NCI-H510A (cell line): ENCODE measurements at places on chromosomes 4 and X.

- DNase-seq, result no peak
Observed at GRCh38 chr4:151202851-151203455, 74.0 kb upstream of the PRSS48 start.

GRCh38 chr4:70831293-70831692 lies 8.4 kb downstream of the GRSF1 start:
- DNase-seq, result no peak

GRCh38 chrX:148871422-148872160 lies 371.2 kb downstream of the AFF2 start:
- DNase-seq, result no peak

GRCh38 chrX:153765138-153766079 lies 1.4 kb downstream of the PLXNB3 start:
- DNase-seq, result no peak

GRCh38 chrX:2540426-2540947 lies 39.7 kb upstream of the DHRSX start:
- no peak for DNase-seq

DNA sequence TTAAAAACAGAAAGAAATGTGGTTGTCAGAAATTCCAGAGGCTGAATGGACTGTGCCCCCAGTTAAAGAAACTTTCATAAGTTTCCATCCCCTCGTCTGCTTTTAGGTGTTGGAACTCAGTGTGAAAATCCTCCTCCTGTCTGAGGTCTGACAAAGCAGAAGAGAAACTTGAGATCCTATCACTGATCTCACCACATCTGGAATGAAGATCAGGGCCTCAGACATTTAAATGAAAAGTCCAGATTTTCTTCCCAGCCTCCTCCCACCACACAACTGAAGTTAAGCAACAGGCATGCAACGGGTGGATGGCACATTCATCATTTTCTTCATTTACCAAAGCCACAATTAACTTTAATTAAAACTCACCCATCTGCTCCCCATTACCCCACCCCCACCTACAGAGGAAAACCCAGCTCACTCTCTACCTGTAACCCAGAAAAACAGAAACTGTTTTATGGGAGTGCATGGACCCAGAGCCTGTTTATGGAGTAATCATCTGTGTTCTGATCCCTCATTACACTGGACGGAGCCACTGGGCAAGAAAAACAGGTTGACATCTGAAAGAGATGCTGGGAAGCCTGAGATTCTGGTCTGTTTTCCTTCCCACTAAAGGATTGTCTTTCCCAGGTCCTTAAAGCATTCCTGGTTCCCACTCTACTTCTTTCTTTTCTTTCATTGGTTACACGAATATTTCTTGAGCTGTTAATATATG lies 58.1 kb upstream of the HOPX start:
- DNase-seq, result no peak

GRCh38 chrX:44415639-44416386 lies 72.3 kb upstream of the EFHC2 start:
- no peak for DNase-seq

- no peak for DNase-seq
Observed at GRCh38 chr4:143294310-143294709, 42.4 kb upstream of the GAB1 start.

GRCh38 chr4:66840178-66840577 lies 705.1 kb downstream of the CENPC start:
- DNase-seq, result no peak

DNA sequence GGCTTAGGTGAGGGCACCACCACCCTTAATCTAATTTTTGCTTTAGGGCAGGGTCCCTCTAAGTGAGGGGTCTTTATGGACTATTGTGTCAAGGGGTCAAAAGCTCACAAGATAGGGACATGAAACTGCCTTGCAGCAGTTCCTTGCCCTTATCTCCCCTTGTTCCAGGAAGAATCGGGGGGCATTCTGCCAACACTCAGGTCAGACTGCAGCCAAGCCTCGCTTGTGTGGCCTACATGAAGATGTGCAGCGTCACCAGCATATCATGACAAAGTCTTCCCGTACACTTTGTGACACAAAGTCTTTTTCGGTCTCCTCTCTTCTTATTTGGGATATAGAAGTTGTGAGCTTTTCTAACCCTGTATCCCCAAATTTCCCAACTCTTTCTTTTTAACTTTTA lies 17.5 kb upstream of the USP9X start:
- DNase-seq, result no peak

- DNase-seq, result no peak
Observed at GRCh38 chr4:31088600-31089230, 368.5 kb downstream of the PCDH7 start.

GRCh38 chr4:107823870-107824349 lies 822 bp upstream of the SGMS2 start:
- no peak for DNase-seq

DNA sequence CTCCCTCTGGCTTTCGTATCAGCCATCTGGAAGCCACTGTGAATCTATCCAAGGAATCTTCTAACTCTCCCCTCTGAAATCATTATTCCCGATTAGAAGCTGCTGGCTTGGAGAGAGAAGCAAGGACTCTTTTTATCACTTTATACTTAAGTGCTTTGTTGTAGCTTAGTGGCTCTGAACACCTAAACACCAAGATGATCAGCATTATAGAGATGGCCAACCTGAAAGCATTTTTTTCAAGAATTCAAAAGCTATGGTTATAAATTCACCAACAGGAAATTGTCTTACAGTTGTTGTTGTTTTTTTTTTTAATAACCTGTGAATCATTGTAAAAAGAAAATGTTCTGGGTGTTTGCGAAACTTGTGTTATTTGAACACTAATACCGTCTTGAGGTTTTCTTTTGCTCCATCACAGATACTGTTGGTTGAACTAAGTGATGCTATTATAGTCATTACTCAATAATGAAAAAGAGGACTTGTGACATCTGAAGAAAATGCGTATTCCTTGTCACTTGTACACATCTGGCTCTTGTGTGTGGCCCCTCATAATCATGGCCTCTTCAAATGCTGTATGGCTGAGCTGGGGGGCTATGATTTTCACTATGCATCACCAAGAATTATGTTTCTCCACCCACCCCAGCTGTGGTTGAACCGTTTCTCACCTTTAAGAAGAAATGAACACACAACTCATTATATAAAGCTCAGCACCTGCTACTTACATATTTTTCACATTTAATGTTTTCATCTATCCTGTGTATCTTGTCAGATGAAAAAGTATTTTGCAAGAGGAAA lies 11.8 kb upstream of the SMIM43 start:
- no peak for DNase-seq

DNA sequence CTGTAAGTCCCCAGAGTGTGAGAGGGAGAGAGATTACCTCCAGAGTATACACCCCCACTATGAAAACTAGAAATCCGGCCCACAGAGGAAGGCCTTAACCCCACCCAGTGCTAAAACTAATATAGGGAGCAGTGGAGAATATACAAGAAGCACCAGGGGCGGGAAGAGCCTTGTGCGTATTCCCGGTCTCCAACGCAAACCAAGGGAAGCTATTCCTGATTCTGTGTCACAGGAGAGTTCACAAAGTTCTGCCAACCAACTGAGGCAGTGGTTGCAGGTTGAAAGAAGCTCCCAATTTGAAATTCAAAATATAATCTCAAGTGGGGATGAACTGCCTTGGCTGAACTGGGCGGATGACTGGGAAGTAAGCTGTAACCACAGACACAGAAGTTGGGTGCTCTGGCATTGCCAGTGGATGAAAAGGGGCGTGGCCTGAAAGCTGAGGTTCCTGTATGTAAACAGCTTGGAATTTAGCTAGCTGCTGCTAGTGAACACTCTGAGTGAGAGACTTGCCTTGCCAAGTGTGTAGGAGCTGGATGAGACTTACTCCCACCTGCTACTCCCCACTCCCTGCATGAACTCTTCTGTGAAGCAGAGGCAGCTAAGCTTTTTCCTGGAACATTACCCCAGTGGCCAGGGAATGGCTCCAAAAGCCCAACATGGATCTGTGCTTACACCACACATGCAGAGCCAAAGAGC lies 32.7 kb downstream of the ELF2 start:
- DNase-seq, result no peak

GRCh38 chrX:154486052-154486395 lies 391 bp downstream of the UBL4A start:
- no peak for DNase-seq

DNA sequence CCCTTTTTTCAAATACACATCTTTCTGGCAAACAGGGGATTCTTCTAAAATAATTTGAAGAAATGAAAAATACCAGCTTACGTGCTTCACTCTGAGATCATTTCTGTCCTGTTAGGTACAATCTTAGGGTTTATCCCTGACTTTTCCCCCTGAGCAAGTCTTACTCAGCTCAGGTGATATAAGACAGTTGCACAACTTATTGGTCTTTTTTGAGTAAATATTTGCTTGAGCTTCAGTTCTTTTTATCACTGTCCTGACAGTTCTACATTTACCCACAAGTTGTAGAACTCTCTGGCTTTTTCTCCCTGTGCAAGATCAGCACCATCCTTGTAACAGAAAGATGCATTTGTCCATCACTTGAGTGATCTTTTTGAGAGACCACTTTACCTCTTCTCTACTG lies 84.9 kb downstream of the MID1IP1 start:
- no peak for DNase-seq

DNA sequence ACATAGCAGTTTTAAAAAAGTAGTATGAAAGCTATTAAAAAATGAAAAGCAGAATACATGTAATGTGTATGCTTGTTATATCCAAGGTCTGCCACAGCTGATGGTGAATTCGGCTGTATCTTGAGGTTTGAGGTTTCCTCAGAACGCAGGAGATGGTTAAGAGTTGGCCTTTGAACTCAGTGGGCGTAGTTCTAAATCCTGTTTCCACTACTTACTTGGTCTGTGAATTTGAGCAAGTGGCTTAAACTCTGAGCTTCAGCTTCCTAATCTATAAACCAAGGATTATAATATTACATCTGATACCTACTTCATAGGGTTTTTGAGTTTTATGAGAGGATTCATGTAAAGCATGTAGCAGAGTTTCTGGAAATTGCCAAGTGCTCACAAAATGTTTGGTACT lies 125.2 kb downstream of the STIM2 start:
- DNase-seq, result no peak

- no peak for DNase-seq
Observed at GRCh38 chr4:181581983-181582382, 661.2 kb upstream of the TENM3 start.

- DNase-seq, result no peak
Observed at GRCh38 chr4:10810411-10810810, 125.8 kb upstream of the CLNK start.

- DNase-seq, result no peak
Observed at GRCh38 chr4:6840062-6840976, 57.8 kb downstream of the KIAA0232 start.

- no peak for DNase-seq
Observed at GRCh38 chr4:140090215-140090731, 63.7 kb downstream of the MAML3 start.

GRCh38 chrX:103540145-103540544 lies 20.9 kb upstream of the RAB40A start:
- no peak for DNase-seq

GRCh38 chr4:55637272-55637820 lies 1.2 kb upstream of the NMU start:
- no peak for DNase-seq

GRCh38 chr4:73607375-73608033 lies 12.7 kb downstream of the RASSF6 start:
- no peak for DNase-seq

DNA sequence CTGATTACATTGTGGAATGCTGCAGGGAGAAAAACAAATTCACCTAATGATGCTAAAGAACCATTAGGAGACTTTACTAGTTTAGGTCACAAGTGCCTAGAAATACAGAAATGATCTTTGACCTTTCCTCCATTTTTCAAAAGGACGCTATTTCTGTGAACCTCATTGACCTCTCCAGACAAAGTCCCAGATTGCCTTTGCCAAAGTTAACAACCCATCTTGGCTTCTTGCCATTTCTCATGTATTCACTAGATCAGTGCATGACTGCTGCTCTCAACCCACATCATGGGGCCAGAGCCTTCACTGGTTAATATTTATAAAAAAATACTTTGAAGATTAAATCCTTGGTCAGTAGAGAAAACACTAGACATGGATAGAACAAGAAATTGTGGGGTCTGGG lies 19.9 kb upstream of the AR start:
- DNase-seq, result no peak

- no peak for DNase-seq
Observed at GRCh38 chr4:114332119-114332518, 266.5 kb upstream of the UGT8 start.

DNA sequence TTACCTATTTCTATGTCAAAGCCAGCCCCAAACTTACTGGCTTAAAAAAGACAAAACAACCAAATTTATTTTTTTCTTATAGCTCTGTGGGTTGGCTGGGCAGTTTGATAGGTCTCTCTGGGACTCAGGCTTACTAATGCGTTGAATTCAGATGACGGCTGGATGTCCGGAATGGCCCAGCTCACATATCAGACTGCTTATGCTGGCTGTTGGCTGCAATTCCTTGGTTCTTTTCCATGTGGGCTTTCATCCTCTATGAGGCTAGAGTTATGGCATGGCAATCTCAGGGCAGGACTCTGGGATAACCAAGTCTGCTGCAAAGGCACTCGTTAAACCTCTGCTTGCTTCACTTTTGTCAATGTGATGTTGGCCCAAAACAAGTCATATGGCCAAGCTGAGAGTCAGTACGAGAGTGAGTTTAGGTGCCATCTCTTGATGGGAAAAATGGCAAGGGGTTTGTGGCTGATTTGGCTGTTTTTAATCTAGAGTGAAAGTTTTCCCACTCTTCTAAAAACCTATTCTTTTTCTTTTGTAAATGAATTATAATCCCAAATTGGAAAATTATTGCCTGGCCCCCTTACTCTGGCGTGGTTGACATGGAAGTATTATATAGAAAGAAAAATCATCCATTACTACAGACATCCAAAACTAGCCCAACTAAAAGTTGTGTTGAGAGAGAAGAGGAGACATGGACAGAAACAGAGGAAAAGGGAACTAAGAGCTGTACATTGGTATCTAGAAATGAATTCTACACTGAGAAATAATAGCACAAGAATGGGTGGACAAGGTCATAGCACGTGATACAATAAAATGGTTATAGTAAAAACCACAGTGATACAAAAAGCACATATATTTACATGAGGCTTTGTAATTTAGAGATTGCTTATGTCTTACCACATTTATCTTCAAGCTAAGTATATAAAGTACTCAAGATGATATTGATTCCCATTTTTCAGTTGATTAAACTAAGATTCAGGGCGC lies 6.6 kb downstream of the PRIMPOL start:
- DNase-seq, result no peak

DNA sequence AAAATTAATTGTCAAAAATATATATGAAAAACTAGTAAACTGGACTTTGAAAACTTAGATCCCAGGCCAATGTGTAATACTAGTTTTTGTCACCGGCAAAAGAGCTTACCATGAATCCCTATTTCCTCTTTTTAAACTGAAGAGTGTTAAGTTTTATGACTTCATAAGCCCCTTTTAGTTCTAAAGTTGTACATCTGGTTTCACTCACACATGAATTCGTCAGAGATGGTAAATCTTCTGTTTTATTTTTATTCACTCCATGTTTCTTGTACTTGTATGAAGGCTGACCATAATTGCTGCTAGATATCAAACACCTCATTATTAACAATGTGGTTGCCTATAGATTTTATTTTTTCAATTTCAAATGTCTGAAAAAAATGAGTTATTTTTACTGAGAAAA lies 827.9 kb downstream of the PCDH7 start:
- DNase-seq, result no peak

- DNase-seq, result no peak
Observed at GRCh38 chr4:4572821-4573220, 31.0 kb upstream of the STX18 start.
